Stimulated activated CD8-positive, alpha-beta memory T cell treated with anti-CD3 and anti-CD28 coated beads, Interleukin-7, amount 100 ng/mL, for 24 hours (primary cell): ENCODE measurements at places on chromosomes 11 and 22.

GRCh38 chr11:117900720-117901440, 24.4 kb upstream of the FXYD6 start:
- no peak for DNase-seq

DNA sequence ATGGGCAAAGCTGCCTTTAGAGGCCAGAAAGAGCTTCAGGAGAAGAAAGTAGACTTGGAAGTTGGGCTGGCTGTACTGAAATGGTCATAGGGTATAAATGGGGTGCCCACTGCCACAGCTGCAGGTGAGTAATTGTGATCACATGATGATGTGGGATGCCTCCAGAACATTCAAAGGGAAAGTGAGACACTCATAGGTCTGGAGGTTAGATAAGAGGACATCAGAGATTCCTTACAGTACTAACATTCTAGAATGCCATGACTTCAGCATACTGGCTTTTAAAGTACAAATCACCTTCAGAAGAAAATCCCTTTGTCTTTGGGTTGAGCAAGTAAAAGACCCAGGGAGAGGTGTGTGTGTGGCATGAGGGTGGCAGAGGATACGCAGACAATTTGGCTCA, 419.2 kb downstream of the TENM4 start:
- DNase-seq: no peak

DNA sequence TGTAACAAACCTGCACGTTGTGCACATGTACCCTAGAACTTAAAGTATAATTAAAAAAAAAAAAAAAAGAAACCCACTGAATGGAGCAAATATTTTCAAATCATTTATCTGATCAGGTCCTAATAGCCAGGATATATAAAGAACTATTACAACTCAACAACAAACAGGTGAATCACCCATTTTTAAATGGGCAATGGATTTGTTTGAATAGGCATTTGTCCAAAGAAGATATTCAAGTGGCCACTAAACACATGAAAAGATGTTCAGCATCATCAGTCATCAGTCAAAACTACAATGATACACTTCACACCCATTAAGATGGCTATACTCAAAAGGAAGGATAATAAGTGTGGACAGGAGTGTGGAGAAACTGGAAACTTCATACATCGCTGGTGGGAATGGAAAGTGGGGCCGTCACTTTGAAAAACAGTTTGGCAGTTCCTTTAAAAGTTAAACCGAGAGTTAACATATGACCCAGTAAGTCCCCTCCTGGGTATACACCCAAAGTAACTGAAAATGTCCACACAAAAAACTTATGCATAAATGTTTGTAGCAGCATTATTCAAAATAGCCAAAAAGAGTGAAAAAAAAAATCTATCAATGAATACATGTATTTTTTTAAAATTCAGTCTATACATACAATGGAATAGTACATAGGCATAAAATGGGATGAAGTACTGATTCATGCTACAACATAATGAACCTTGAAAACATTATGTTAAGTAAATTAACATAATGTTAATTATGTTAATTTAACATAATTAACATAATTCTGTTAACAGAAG, 53.1 kb downstream of the ARRB1 start:
- DNase-seq: no peak

GRCh38 chr11:126607374-126607773, 251.9 kb downstream of the ST3GAL4 start:
- DNase-seq: no peak

GRCh38 chr11:58829786-58830185, 14.7 kb downstream of the GLYATL2 start:
- no peak for DNase-seq

- DNase-seq: no peak
Measured at GRCh38 chr11:76859708-76860227, 950 bp upstream of the ACER3 start.

GRCh38 chr11:113384551-113384950, 3.0 kb upstream of the ANKK1 start:
- DNase-seq: no peak

DNA sequence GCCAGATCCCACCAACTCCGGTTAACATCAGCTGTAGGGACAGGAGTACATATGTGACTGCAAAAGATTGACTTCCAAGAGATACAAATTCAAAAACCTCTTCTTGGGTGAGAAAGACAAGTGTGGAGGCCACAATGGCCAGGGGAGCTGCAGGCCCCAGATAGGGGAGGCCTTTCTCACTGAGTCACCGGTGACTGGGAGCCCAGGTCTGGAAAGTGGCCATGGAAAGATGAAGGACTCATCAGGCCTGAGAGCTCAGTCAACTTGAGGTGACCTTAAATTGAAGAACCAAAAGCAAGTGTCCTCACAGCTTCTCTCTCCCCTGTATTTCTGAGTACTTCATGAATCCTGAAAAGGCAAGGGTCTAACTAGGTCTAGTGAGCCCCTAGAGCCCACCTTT, 90.4 kb upstream of the CLPB start:
- DNase-seq: no peak

- no peak for DNase-seq
Measured at GRCh38 chr22:30056015-30056414, 24.2 kb upstream of the HORMAD2 start.

GRCh38 chr11:116225784-116226585, 546.8 kb downstream of the BUD13 start:
- no peak for DNase-seq

GRCh38 chr11:109784536-109784935, 308.7 kb upstream of the ZC3H12C start:
- DNase-seq: no peak

DNA sequence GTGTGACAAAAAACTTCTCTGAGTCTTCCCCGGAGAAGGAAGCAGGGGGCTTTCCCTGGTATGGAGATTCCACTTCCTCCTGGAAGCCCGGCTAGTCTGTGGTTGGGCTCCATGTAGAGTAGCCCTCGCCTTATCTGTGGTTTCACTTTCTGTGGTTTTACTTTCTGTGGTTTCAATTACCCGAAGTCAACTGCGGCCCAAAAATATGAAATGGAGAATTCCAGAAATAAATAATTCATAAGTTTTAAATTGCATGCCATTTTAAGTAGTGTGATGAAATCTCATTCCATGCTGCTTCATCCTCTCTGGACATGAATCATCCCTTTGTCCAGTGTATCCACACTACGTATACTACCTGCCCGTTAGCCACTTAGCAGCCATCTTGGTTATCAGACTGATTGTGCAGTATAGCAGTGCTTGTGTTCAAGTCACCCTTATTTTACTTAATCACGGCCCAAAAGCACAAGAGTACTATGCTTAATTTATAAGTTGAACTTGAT, 275.0 kb upstream of the SESN3 start:
- DNase-seq: no peak
